Colonic mucosa (tissue), 4 donors: ENCODE measurements at places on chromosomes 6 and 20.

GRCh38 chr6:137678451-137678850 is 184.3 kb upstream of the OLIG3 start:
- H3K27ac ChIP-seq = no peak overlapping the region
- no peaks in the 10 kb centered on the region for H3K4me1 ChIP-seq
- H3K36me3 ChIP-seq = no peaks in the 10 kb centered on the region
- no peak overlapping the region for H3K4me3 ChIP-seq
- no peak for DNase-seq

- H3K4me1 ChIP-seq = no peaks in the 10 kb centered on the region
- no peaks in the 10 kb centered on the region for H3K36me3 ChIP-seq
- H3K27ac ChIP-seq = no peak overlapping the region
- DNase-seq = no peak
- H3K4me3 ChIP-seq = no peak overlapping the region
- H3K27me3 ChIP-seq = no peaks in the 10 kb centered on the region
Observed at GRCh38 chr6:53465732-53466131, 79.2 kb downstream of the GCLC start.

GRCh38 chr6:107592806-107593205 is 102.9 kb downstream of the SOBP start:
- no peak overlapping the region for H3K4me3 ChIP-seq
- H3K27me3 ChIP-seq = no peaks in the 10 kb centered on the region

- peak overlapping the region; percentile 42 for H3K27ac ChIP-seq
- H3K4me3 ChIP-seq = no peak overlapping the region
- H3K4me1 ChIP-seq = no peaks in the 10 kb centered on the region
Observed at GRCh38 chr6:74534465-74535211, 671.2 kb downstream of the COL12A1 start.

- no peaks in the 10 kb centered on the region for H3K4me1 ChIP-seq
- H3K27me3 ChIP-seq = no peaks in the 10 kb centered on the region
- no peaks in the 10 kb centered on the region for H3K36me3 ChIP-seq
- DNase-seq = no peak
- no peak overlapping the region for H3K27ac ChIP-seq
Observed at GRCh38 chr6:1702580-1703051, 92.9 kb downstream of the FOXC1 start.

DNA sequence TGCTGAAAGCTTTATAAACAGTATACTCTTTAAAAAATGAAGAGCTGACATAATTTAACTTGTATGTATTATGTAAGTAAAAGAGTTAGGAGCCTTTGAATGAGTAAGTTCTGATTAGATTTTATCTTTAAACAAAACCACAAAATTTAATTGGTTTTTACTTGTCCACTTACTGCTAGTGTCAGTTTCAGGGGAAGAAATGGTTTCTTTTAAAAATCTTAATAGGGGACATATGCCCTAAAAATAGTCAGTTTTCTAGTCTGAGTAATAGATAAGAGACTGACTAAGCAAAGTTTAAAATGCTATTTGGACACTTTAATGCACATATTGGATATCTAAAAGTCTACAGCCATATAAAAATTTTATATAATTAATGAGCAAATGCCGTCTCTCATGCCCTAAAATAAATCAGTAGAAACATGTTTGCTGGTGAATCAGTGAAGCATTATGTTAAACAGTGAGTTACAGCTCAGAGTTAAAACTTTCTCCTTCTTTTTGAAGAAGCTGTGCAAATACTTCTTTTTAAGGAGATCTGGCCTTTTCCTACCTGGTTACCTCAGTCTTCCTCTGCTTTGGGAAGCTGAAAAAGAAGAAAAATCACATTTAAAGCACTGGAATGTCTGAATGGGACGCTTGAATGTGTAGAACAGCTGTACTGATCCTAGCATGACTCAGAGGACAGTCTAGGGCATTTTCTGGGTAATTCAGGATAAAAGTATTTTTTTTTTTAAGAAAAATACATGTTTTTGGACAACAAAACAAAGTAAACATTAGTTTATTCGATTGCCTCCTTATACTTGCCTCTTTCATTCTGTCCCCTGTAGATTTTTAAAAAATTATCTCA is 55.3 kb downstream of the CDH26 start:
- H3K36me3 ChIP-seq = no peaks in the 10 kb centered on the region
- no peaks in the 10 kb centered on the region for H3K27me3 ChIP-seq
- H3K4me1 ChIP-seq = no peaks in the 10 kb centered on the region
- no peak overlapping the region for H3K27ac ChIP-seq
- no peak for DNase-seq

- H3K36me3 ChIP-seq = no peaks in the 10 kb centered on the region
- H3K4me1 ChIP-seq = no peaks in the 10 kb centered on the region
- H3K4me3 ChIP-seq = no peak overlapping the region
- no peak overlapping the region for H3K27ac ChIP-seq
- H3K27me3 ChIP-seq = no peaks in the 10 kb centered on the region
Observed at GRCh38 chr6:123598011-123598410, 38.7 kb downstream of the TRDN start.

DNA sequence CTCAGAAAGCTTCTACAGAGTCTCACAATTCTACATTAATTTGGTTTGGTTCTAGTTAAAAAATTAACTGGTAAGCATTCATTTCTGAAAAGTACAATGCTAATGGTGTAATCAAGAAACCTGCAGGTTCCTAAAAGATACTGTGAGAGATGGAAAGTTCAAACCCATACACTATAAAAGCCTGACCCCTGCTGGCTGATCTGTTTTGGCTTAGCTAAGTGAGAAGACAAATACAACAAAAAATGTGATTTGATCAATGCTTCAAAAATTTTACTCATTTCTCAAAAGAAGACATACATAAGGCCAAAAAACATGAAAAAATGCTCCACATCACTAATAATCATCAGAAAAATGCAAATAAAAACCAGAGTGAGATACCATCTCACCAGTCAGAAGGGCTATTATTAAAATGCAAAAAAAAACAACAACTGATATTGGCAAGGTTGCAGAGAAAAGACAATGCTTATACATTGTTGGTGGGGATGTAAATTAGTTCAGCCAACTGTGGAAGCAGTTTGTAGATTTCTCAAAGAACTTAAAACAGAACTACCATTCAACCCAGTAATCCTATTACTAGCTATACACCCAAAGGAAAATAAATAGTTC is 102.8 kb downstream of the MOXD1 start:
- H3K27me3 ChIP-seq = no peaks in the 10 kb centered on the region
- H3K4me3 ChIP-seq = no peak overlapping the region
- DNase-seq = peak; percentile 59
- no peak overlapping the region for H3K27ac ChIP-seq
- H3K4me1 ChIP-seq = no peaks in the 10 kb centered on the region

DNA sequence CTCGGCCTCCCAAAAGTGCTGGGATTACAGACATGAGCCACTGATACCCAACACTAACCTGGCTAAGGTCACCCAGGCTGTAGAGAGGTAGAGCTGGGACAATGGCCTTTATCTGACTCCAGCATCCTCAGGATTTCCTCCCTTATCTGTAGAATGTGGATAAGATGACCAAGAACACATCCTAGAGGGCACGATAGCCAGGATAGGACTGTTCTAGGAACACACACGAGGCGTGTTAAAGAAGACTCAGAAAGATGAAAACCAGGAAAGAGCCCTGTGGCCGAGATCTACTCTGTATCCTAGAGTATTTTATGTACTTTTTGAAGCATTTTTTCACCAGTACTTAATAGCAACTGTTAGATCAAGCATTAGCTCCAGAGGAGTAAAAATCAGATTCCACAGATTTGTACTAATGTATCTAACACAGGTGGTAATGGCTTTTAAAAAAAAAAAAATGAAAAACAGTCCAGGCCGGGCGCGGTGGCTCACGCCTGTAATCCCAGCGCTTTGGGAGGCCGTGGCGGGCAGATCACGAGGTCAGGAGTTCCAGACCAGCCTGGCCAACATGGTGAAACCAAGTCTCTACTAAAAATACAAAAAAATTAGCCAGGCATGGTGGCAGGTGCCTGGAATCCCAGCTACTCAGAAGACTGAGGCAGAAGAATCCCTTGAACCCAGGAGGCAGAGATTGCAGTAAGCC is 17.3 kb downstream of the PPP1R10 start:
- peaks cover 23% of the 10 kb centered on the region for H3K36me3 ChIP-seq
- DNase-seq = no peak
- no peak overlapping the region for H3K4me3 ChIP-seq

- H3K27ac ChIP-seq = no peak overlapping the region
- no peak overlapping the region for H3K4me3 ChIP-seq
- no peak for DNase-seq
- no peaks in the 10 kb centered on the region for H3K4me1 ChIP-seq
- no peaks in the 10 kb centered on the region for H3K36me3 ChIP-seq
Observed at GRCh38 chr6:80366714-80367113, 260.2 kb downstream of the BCKDHB start.

- no peaks in the 10 kb centered on the region for H3K4me1 ChIP-seq
- no peaks in the 10 kb centered on the region for H3K27me3 ChIP-seq
- H3K36me3 ChIP-seq = no peaks in the 10 kb centered on the region
- H3K4me3 ChIP-seq = no peak overlapping the region
- no peak overlapping the region for H3K27ac ChIP-seq
- DNase-seq = no peak
Observed at GRCh38 chr20:46583411-46584214, 33.2 kb upstream of the OCSTAMP start.

DNA sequence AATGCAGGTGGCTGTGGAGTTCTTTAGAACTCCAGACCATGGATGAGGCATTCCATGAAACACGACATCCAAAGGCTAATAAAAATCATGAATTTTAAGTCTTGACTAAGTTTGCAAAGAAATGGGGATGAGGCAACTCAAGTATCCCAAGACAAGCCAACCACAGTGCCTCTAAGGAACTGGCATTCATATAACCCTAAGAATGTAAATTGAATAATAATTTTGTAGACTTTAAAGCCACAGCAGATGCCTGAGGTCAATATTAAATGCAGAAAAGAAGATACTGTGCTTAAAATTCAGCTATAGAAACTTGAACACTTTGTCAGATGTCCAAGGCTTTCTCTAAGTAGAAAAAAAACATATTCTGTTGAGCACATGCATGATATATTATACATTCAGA is 54.5 kb downstream of the TFAP2B start:
- H3K27ac ChIP-seq = no peak overlapping the region
- no peaks in the 10 kb centered on the region for H3K4me1 ChIP-seq
- no peak overlapping the region for H3K4me3 ChIP-seq
- H3K36me3 ChIP-seq = no peaks in the 10 kb centered on the region
- no peaks in the 10 kb centered on the region for H3K27me3 ChIP-seq

GRCh38 chr6:43450699-43451131 is 4.6 kb downstream of the DLK2 start:
- H3K4me1 ChIP-seq = peaks cover under 1% of the 10 kb centered on the region
- peaks cover 6% of the 10 kb centered on the region for H3K27me3 ChIP-seq
- no peaks in the 10 kb centered on the region for H3K36me3 ChIP-seq
- H3K27ac ChIP-seq = no peak overlapping the region

DNA sequence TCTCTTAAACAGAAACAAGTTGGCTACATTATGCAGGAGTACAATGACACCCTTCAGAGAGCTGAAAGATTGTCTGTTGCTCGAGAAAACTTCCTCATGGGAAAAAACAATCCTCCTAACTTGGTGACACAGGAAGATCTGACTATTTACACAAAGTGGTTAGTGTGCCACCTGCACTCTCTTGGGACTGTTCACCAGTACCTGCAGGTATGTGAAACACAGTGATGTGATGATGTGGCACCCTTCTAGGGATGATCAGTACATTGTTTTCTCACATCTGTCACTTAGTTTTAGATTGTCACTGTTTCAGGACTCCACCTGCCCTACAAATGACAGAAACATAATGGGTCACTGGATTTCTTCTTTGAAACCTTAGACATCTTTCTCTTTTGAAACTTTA is 101.8 kb downstream of the CEP57L1 start:
- H3K4me3 ChIP-seq = no peak overlapping the region
- peak overlapping the region; percentile 82 for H3K27ac ChIP-seq
- H3K36me3 ChIP-seq = no peaks in the 10 kb centered on the region
- H3K27me3 ChIP-seq = no peaks in the 10 kb centered on the region
- DNase-seq = peak; percentile 41

- H3K27me3 ChIP-seq = no peaks in the 10 kb centered on the region
- H3K27ac ChIP-seq = no peak overlapping the region
- H3K4me3 ChIP-seq = no peak overlapping the region
- H3K4me1 ChIP-seq = no peaks in the 10 kb centered on the region
Observed at GRCh38 chr6:20137240-20137639, 75.0 kb downstream of the MBOAT1 start.

GRCh38 chr6:137102050-137102848 is 57.5 kb upstream of the IL20RA start:
- no peak for DNase-seq
- H3K4me1 ChIP-seq = no peaks in the 10 kb centered on the region
- no peaks in the 10 kb centered on the region for H3K27me3 ChIP-seq
- no peaks in the 10 kb centered on the region for H3K36me3 ChIP-seq
- no peak overlapping the region for H3K4me3 ChIP-seq

DNA sequence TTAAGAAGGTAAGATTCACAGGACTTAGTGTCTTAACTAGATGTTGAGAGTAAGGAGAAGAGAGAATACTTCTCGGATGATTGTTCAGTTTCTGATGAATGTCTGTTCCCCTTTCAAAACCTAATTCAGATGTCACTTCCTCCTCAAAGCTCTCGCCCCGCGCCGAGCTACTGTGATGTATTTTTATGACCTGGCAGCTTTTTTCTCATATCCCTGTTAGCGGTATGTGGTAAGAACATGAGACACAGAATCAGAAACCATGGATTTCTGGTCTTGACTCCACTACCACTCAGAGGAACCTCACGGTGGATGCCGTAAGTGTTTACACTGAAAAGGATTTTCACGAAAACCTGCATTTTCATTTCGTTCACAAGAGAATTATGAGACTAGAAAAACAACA is 48.4 kb downstream of the CEP43 start:
- no peak overlapping the region for H3K4me3 ChIP-seq
- no peaks in the 10 kb centered on the region for H3K36me3 ChIP-seq
- no peaks in the 10 kb centered on the region for H3K4me1 ChIP-seq
- H3K27ac ChIP-seq = no peak overlapping the region
- no peak for DNase-seq
- no peaks in the 10 kb centered on the region for H3K27me3 ChIP-seq

- no peak overlapping the region for H3K27ac ChIP-seq
- no peak overlapping the region for H3K4me3 ChIP-seq
- no peaks in the 10 kb centered on the region for H3K36me3 ChIP-seq
- no peaks in the 10 kb centered on the region for H3K4me1 ChIP-seq
- no peak for DNase-seq
Observed at GRCh38 chr20:17497821-17498580, 33.2 kb downstream of the BFSP1 start.

- no peaks in the 10 kb centered on the region for H3K36me3 ChIP-seq
- no peaks in the 10 kb centered on the region for H3K27me3 ChIP-seq
- no peaks in the 10 kb centered on the region for H3K4me1 ChIP-seq
- H3K4me3 ChIP-seq = no peak overlapping the region
Observed at GRCh38 chr6:167150941-167151549, 6.7 kb downstream of the GPR31 start.
